ENCODE measurements at places on chromosomes 5 and 9. TPM values are rescaled to one million over a fixed set of nuclear protein-coding genes. Genes with fewer than 3 reads are reported as not detected.

Gene LCN1
- not detected for total RNA-seq

Gene SEMA4D
- 2.0 TPM for total RNA-seq

Gene JAKMIP2
- 1.8 TPM for total RNA-seq

Gene EQTN
- total RNA-seq, result not detected

- no peak overlapping the region for H3K27ac ChIP-seq
- peaks cover 16% of the 10 kb centered on the region for H3K27me3 ChIP-seq
- no peak overlapping the region for H3K4me3 ChIP-seq
- peaks cover 6% of the 10 kb centered on the region for H3K4me1 ChIP-seq
Measured at GRCh38 chr5:5257353-5257752, 117.2 kb downstream of the ADAMTS16 start.

- DNase-seq, result no peak
- H3K36me3 ChIP-seq, result no peaks in the 10 kb centered on the region
- no peak overlapping the region for H3K27ac ChIP-seq
- H3K4me1 ChIP-seq, result peaks cover 30% of the 10 kb centered on the region
- H3K27me3 ChIP-seq, result no peaks in the 10 kb centered on the region
Measured at GRCh38 chr9:77820293-77820954, 172.3 kb upstream of the GNA14 start.

Gene GRXCR2
- total RNA-seq, result not detected

DNA sequence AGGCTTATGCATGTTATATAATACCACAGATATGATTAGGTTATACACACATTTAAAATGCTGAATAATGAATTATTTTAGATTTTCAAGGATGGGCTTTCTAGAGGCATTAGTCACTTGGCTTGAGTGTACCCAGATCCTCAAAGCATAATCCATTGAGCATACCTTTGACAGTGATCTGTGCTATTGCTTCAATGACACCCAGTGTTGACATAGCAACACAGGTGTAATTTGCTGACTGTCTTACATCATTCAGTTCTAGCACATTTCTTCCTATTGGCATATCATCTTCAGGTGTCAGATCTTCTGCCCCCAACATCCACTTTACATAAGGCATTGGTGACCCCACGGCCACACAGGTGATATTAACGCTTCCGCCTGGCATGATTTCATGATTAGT is 721.5 kb upstream of the DMAC1 start:
- DNase-seq, result no peak
- H3K27ac ChIP-seq, result no peak overlapping the region
- no peak overlapping the region for H3K4me3 ChIP-seq
- no peaks in the 10 kb centered on the region for H3K27me3 ChIP-seq
- no peaks in the 10 kb centered on the region for H3K4me1 ChIP-seq

DNA sequence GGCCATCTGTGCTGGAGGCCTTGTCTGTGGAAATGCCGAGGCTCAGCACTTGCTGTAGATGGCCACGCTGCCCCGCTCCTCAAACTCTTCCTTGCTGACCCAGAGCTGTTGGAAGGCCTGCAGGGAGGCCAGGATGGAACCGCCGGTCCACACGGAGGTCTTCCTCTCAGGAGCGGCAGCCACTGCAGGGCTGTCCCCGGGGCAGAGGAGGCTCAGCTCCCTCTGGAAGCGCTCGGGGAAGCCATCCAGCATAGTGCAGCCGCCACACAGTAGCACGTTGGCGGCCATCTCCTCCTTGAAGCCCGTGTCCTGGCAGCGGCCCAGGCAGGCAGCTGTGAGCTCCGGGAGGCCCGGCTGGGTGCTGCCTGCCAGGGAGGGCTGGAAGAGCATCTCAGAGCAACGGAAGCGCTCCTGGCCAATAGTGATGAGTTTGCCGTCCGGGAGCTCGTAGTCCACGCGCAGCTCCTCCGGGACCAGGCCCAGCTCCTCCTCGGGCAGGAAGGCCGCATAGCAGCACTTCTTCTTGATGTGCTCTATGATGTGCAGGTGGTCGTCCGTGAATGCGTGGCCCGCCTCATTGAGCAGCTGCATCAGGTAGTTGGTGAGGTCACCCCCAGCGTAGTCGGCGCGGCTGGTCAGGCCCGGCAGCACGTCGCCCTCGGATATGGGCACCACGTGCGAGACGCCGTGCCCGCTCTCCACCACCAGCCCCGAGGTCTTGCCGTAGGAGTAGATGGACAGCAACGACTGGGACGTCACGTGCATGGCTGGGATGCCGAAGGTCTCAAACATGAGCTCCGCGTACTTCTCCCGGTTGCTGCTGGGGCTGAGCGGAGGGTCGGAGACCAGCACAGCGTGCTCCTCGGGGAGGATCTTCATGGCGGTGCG is 901 bp downstream of the ACTL7B start:
- H3K27ac ChIP-seq, result no peak overlapping the region
- H3K27me3 ChIP-seq, result no peaks in the 10 kb centered on the region
- H3K36me3 ChIP-seq, result no peaks in the 10 kb centered on the region
- no peaks in the 10 kb centered on the region for H3K4me1 ChIP-seq
- no peak overlapping the region for H3K4me3 ChIP-seq

DNA sequence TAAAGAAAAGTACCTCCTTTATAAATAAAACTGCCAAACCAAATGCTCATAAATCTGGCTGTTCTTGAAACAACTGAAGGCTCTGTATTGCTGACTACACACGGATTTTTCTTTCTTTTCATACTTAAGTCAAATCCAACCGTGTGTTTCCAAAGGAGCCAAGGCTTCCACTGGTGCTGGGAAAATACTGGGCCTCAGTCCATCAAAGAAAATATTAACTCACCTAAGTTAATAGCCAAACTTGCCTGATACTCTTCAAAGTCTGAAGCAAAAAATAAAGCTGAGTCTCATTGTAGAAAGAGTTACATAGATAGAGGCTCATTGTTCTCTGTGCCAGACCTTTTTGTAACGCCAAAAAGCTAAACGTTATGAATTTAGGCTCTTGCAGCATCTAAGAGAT is 350.4 kb upstream of the CDH9 start:
- no peaks in the 10 kb centered on the region for H3K36me3 ChIP-seq
- no peak overlapping the region for H3K27ac ChIP-seq
- no peak overlapping the region for H3K4me3 ChIP-seq
- peaks cover 18% of the 10 kb centered on the region for H3K27me3 ChIP-seq

- no peak for DNase-seq
- H3K36me3 ChIP-seq, result peaks cover 16% of the 10 kb centered on the region
- no peaks in the 10 kb centered on the region for H3K4me1 ChIP-seq
- H3K27ac ChIP-seq, result no peak overlapping the region
- no peak overlapping the region for H3K4me3 ChIP-seq
Measured at GRCh38 chr5:134582941-134583340, 49.7 kb downstream of the SAR1B start.

DNA sequence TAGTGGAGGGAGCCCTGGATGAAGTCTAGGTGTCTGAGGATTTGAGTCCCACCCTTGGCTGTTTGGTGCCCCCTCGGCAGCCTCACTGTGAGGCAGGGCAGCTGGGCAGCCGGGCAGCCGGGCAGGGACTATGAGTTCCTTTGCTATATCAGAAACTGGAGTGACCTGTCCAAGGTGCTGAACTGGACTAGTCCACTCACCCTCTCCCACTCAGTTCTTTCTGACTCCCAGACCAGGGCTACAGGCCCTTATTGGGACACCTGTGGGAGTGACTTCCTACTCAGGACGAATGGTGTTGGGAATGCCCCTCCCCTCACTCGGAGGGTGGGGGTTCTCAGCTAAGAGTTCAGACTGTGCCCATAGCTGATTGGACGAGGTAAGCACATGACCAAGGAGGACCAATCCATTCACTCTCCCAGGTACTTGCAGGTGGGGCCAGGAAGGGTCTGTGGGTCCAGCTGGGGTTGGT is 34.1 kb upstream of the RAPGEF1 start:
- H3K27me3 ChIP-seq, result peaks cover 21% of the 10 kb centered on the region
- no peaks in the 10 kb centered on the region for H3K4me1 ChIP-seq
- no peak overlapping the region for H3K27ac ChIP-seq
- DNase-seq, result peak; percentile 89

- no peaks in the 10 kb centered on the region for H3K4me1 ChIP-seq
- H3K36me3 ChIP-seq, result no peaks in the 10 kb centered on the region
- no peak overlapping the region for H3K27ac ChIP-seq
- H3K27me3 ChIP-seq, result no peaks in the 10 kb centered on the region
- no peak overlapping the region for H3K4me3 ChIP-seq
Measured at GRCh38 chr5:175712313-175712680, 54.4 kb downstream of the HRH2 start.

GRCh38 chr9:113658545-113658895 is 195.0 kb downstream of the RGS3 start:
- H3K36me3 ChIP-seq, result no peaks in the 10 kb centered on the region
- no peak for DNase-seq
- peaks cover 40% of the 10 kb centered on the region for H3K27me3 ChIP-seq

Gene SAP30L
- total RNA-seq, result 53.2 TPM

DNA sequence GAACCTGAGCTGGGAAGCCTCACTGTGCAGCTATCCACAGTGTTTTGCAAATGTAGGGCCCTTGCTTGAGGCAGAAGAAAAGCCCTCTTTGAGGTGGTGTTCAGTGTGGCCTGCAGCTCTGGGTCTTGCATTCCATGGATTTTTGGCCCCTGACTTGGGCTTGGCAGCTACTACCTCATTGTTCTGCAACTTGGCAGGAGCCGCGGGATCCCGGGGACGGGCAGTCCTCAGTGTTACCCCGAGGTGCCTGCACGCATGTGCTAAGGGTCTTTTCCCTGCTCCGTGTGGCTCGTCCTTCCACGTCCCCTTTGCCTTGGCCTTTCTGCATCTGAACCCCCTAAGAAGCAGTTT is 39.8 kb downstream of the NEK6 start:
- peaks cover 9% of the 10 kb centered on the region for H3K36me3 ChIP-seq
- DNase-seq, result peak; percentile 90
- H3K4me1 ChIP-seq, result peaks cover 82% of the 10 kb centered on the region
- peak overlapping the region; percentile 84 for H3K27ac ChIP-seq
- no peak overlapping the region for H3K4me3 ChIP-seq
- H3K27me3 ChIP-seq, result no peaks in the 10 kb centered on the region

DNA sequence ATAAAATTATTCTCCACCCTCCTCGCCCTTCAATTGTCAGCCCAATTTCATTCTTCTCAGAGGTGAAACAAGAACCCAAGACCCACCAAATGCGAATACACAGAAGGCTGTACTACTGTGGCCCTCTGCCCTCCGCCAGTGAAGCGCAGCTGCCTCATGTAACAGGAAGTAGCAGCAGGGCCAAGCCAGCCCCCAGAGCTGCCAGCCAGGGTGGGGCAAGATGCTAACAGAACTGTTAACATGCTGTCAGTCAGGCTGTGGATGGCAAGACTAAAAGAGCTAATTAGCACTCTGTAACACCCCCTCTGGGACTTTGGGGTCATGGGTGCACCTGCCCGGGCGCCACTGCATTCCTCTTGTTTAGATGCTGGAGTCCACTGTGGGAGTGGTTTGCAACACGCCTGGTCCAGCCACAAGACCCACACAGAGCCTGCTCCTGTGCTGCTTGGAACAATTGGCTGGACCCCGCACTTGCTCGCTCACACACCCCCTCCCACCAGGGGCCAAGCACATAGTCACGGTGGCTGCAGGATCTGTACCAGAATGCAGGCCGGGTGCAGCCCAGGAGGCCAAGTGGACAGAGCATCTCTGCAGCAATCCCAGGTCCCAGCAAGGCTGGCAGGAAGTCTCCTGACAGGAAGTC is 14.5 kb upstream of the HEXB start:
- H3K27ac ChIP-seq, result no peak overlapping the region
- H3K4me3 ChIP-seq, result no peak overlapping the region
- H3K36me3 ChIP-seq, result no peaks in the 10 kb centered on the region
- peaks cover under 1% of the 10 kb centered on the region for H3K27me3 ChIP-seq

DNA sequence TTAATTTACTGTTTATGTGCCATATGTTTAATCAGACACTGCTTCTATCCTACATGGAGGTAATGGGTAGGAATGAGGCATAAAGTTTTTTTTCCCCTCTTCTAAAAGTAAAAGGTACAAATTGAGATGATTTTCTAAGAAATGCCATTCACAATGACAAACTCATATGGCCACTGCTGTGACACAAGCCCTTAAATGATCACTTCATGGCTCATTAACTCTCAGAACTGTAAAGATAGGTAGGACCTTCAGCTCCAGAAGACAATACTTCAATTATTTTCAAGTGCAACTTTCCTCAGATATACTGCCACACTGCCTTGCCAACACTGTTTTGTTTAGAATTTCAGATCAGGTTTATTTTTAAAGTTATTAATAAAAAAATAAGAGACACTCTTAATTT is 362.9 kb upstream of the ZNF608 start:
- H3K4me3 ChIP-seq, result no peak overlapping the region
- no peak for DNase-seq
- peaks cover 23% of the 10 kb centered on the region for H3K4me1 ChIP-seq
- H3K27ac ChIP-seq, result no peak overlapping the region

GRCh38 chr9:133063159-133063499 is 1.3 kb downstream of the CEL start:
- peaks cover 29% of the 10 kb centered on the region for H3K4me1 ChIP-seq
- H3K4me3 ChIP-seq, result no peak overlapping the region
- no peak overlapping the region for H3K27ac ChIP-seq
- H3K36me3 ChIP-seq, result peaks cover 3% of the 10 kb centered on the region
- no peak for DNase-seq
- H3K27me3 ChIP-seq, result no peaks in the 10 kb centered on the region

- H3K4me1 ChIP-seq, result no peaks in the 10 kb centered on the region
- peaks cover 75% of the 10 kb centered on the region for H3K27me3 ChIP-seq
- no peak for DNase-seq
- no peak overlapping the region for H3K4me3 ChIP-seq
Measured at GRCh38 chr5:148720257-148720656, 65.9 kb upstream of the HTR4 start.

GRCh38 chr5:179804555-179804947 is 2.1 kb downstream of the MGAT4B start:
- no peaks in the 10 kb centered on the region for H3K27me3 ChIP-seq
- H3K4me1 ChIP-seq, result peaks cover 28% of the 10 kb centered on the region
- no peak for DNase-seq
- H3K27ac ChIP-seq, result peak overlapping the region; percentile 27

- H3K27ac ChIP-seq, result no peak overlapping the region
- no peak for DNase-seq
- H3K4me1 ChIP-seq, result peaks cover 20% of the 10 kb centered on the region
- peaks cover 3% of the 10 kb centered on the region for H3K36me3 ChIP-seq
- no peaks in the 10 kb centered on the region for H3K27me3 ChIP-seq
Measured at GRCh38 chr5:177447066-177447610, 524 bp downstream of the PRR7 start.

GRCh38 chr5:171835066-171835465 is 49.4 kb downstream of the SMIM23 start:
- DNase-seq, result no peak
- peaks cover 5% of the 10 kb centered on the region for H3K27me3 ChIP-seq
- H3K27ac ChIP-seq, result no peak overlapping the region
- H3K36me3 ChIP-seq, result no peaks in the 10 kb centered on the region

DNA sequence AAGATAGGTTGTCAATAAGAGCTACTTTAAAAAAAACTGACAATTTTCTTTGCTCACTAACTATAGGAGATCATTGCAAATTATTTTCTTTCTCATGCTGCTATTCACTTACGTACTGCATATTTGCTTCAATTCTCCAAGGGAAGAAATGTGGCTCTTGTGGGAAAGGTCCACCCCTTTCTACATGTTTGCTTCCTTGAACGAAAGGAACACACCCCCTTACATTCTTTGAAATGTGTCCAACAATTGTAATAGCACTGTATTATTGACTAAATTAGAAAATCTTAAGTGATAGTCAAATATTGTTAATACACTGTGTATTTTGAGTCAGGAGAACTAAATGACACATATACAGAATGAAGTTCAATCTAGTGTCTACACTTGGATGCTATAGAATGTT is 5.2 kb downstream of the MEF2C start:
- H3K4me3 ChIP-seq, result no peak overlapping the region
- no peaks in the 10 kb centered on the region for H3K36me3 ChIP-seq
- no peak overlapping the region for H3K27ac ChIP-seq
- no peak for DNase-seq
- no peaks in the 10 kb centered on the region for H3K27me3 ChIP-seq
- H3K4me1 ChIP-seq, result peaks cover 19% of the 10 kb centered on the region

Gene GFPT2
- total RNA-seq, result 80.0 TPM

GRCh38 chr5:16457451-16457850 is 8.1 kb downstream of the ZNF622 start:
- no peak overlapping the region for H3K4me3 ChIP-seq
- H3K27me3 ChIP-seq, result no peaks in the 10 kb centered on the region
- H3K27ac ChIP-seq, result no peak overlapping the region
- H3K36me3 ChIP-seq, result peaks cover 47% of the 10 kb centered on the region

Gene ARPC5L
- total RNA-seq, result 22.5 TPM

All from osteocyte (in vitro differentiated cells).